Naive thymus-derived CD4-positive, alpha-beta T cell (primary cell): ENCODE measurements at places on chromosomes 5 and 9. TPM values are rescaled to one million over a fixed set of nuclear protein-coding genes. Genes with fewer than 3 reads are reported as not detected.

The RLN2 gene
- total RNA-seq: 3.0 TPM

The LIX1 gene
- not detected in 2 replicates for total RNA-seq

The PRRX2 gene
- 1.0 and 1.1 TPM in 2 replicates for total RNA-seq

- no peak for DNase-seq
Measured at GRCh38 chr5:110951373-110951791, 120.1 kb upstream of the TSLP start.

DNA sequence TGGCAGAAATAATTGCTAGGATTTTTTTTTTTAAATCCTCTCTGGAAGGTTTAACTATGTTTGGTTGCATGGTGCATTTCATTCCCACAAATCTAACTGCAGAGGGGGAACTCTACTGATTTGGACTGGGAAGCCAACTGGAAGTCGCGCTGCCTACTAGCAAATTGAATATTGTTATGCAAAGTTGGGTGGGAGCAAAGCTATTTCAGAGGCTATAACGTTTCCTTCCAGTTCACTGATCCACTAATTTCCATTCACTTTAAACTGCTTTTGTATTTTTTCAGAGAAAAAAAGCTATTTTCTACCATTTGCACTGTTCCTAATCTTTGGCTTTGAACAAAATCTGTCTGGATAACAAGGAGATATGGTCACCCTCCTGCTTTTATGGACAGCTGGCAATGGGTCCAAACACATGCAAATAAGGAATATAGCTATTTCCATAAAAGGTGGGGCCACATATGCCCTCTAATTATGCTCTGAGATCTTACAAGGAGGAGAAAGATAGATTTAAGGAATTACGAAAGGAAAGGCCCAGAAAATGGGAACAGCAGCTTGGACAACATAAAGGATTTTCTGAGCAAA is 40.1 kb downstream of the MACIR start:
- DNase-seq: no peak

DNA sequence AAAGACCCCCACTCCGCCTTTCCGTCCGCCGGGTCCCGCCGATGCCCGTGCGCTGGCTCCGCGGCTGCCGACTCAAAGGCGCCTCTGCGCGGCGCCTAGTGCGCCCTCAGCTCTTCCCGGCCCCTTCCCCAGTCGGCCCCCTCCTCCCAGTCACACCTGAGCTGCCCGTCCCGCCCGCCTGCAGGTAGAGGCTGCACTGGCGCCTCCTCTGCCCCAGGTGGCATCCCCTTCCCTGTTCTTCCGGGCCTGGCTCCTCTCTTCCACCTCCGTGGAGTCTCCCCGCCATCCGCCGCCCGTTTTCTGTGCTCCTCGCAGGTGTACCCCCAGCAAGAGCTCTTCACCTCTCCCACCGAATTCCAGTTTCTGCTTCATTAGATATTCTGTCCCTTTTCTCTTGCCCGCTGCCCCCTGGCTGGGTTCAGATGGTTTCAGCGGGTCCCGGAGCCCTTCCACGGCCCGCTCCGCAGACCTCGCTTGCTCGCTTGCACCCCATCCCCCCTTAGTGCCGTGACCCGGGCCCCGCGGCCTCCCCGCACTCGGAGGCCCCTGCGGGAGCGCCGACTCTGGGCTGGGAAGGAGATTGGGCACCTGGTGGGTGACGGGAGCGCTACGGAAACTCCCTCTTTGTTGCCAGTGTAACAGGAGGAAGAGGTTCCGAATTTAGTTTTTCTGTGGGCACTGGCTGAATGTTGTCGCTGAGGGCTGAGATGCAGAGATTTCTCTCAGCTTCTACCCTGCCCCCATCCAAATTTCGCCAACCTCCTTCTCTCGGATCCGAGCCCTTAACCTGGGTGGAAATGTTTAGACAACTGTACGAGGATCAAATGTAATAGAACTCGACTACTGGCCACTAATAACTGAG is 809 bp downstream of the SLC44A1 start:
- DNase-seq: peak; percentile 53

GRCh38 chr5:82330530-82331270 is 52.5 kb upstream of the RPS23 start:
- DNase-seq: no peak

- DNase-seq: no peak
Measured at GRCh38 chr9:121748727-121749423, 97.4 kb downstream of the DAB2IP start.

GRCh38 chr5:62341783-62342475 is 35.9 kb downstream of the KIF2A start:
- peak; percentile 31 for DNase-seq
